ENCODE measurements at places on chromosomes 3 and 15.

GRCh38 chr3:161372321-161373260, 1.3 kb upstream of the SPTSSB start:
- DNase-seq: peak; percentile 97

DNA sequence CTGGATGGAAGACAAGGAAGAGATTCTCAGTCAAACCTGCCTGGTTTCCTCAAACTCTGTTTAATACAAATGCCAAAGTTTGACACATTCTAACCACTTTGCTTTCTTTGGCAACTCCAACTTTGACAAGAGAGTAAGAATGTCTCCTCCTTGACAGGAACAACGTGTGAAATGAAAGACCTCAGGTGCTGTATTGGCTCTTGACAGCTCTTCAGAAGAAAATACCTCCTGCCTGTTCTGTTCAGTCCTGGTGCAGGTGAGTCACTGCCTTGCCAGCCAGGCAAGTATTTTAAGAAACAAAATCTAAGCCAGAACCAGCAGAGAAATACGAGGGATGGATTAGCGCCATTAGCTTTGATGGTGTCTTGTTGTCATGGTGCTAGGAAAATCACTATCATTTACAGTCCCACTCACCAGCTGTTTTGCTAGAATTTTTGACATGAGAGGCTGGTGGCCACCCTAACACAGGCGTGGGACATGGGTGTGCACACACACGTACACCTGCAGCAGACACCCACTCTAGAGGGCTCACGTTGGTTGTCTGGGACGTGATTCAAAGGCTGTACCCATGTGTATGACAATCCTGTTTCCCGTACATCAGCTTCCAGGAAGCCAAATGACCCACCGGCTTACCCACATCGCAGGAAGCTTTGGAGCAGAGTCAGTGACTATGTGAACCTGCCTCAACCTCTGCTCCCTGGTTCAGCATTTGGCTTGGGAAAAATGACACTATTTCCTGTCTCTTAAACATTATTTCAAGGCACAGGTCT, 60.4 kb downstream of the CCNL1 start:
- DNase-seq: no peak

GRCh38 chr15:101256757-101257156, 4.9 kb upstream of the CHSY1 start:
- DNase-seq: no peak

DNA sequence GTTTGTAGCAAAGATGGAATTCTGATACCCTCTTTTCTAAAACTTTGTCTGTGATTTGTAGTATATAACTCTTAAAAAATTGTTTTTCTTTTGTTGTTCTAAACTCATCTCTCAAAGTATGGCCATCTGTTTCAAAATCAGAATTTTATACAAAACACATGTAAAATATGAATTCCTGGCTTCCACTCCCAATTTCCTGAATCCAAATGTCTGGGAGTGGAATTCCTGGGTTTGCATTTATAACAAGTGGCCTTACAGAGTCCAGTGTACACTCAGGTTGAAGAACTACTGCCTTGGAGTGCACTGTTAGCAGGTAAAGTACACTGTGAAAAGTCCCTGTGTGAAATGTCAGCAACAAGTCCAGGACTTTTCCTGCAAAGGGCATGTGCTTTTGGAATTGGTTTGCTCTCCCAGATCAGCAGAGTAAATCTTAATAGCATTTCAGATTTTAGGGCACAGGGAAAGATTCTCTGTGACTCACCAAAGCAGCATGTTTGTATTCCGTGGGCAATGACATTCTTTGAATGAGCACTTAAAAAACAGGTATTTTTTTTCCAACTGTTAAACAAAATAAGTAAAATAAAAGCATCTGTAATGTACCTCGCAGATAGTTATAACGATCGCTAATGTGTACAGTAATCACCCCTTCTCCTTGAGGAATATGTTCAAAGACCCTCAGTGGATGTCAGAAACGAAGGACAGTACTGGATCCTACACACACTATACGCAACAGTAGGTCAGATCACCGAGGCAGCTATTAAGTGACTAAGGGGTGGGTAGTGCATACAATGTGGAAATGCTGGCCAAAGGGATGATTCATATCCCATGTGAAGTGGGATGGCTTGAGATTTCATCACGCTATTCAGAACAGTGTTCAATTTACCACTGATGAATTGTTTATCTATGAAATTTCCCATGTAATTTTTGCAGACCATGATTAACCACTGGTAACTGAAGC, 2.0 kb upstream of the CLDN16 start:
- DNase-seq: no peak

DNA sequence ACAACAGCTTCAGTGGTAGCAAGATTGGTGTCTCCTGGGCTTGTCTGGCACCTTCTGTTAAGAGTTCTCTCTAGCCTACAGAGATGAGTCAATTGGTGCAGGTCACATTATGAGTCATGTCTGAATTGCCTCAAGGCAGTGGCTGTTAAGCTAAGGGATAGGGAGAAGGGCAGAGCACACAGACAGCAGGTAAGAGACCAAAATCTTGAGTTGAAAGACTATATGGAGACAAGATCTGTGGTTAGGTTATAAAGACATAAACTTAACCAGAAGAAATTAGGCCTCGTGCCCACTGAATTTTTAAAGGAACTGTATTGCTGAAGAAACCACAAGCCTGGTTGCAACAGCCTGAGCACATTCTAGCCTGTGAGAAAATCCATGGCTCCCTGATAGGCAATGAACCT, 19.2 kb upstream of the KPNA1 start:
- no peak for DNase-seq

DNA sequence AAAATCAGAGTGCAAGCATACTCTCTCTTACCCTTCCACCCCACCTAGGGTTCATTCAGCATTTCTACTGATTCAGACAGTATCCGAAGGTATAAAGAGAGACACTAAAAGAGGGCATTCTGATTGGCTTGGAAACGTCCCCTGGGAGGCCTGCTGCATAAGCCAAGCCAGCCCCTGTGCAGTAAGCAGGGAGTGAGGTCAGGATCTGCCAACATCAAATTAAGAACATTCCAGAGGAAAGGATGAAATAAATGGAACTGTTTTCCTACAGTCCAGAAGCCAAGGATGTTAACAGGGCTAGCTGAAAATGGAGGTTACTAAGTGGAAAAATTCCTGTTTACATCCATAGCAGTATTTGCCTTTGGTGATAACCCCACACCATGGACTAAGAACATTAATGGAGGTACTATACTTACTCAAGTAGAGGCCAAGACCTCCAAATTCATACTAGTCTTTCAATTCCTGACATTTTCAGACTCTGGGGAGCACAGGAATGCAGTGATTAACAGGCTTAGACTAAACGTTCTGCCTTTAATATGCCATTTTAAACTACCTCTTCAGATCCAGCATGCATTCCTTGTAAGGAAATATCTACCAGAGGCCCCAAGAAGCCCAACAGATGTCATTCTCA, 34.5 kb downstream of the NPTN start:
- no peak for DNase-seq

DNA sequence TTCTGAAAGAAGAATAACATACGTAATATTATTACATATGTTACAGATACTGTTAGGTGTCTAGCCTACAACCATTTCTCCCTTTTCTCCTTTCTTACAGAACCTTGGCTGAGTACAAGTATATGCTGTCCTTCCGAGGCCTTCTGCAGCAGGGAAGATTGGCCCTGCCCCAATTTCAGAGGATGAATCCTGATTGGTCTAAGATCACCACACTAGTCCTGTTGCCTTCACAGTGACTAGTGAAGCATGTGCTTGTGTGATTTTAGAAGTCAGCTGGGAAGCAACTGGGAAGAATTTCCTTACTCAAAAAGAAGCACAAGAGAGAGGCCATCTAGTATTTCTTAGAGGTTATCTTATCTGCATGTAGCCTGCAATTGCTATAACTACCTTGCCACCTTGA, 30.6 kb upstream of the MECOM start:
- DNase-seq: no peak

- DNase-seq: no peak
These were observed 188.3 kb downstream of the RSL24D1 start for GRCh38 chr15:55008421-55008820.

DNA sequence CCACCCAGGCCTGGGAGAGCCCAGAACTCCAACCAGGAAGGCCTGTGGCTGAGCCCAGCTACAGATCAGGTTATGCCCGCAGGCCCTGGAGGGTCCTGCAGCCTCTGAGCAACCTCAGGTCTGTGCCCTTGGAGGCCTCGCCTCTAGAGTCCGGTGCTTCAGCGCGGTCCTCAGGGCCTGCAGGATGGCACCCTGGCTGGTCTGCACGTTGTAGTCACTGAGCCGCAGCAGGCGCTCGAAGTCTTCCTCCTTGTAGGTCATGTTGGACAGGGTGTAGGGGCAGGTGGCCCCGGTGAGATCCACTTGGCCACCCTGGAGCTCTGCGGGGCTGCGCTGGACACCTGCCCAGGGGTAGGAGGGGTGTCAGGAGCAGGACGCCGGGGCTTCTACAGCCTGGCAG, 25.8 kb downstream of the PLA2G4D start:
- no peak for DNase-seq

DNA sequence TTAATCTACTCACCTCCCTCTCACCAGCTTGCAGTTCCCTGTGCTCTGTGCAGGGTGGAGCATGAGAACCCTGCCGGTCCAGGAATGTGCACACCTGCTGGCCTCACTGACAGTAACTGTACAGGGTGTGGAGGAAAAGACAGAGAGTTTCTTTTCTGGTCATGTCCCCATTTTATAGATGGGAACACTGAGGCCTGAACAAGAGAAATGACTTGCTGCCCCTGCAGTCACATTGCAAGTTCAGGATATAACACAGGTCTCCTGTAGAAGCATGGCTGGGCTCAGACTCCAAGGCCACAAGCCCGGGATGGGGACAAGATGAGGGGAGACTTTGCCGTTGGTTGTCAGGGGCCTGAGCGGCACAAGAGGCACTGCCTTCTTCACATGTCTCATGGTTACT, 23.3 kb downstream of the SLC28A1 start:
- DNase-seq: no peak

GRCh38 chr3:49668861-49669260, 5.3 kb upstream of the APEH start:
- DNase-seq: no peak
